Activated gamma-delta T cell treated with anti-CD3 and anti-CD28 coated beads, Interleukin-2, amount 50 U/mL, for 16 hours (primary cell): ENCODE measurements at places on chromosomes 12 and 14.

DNA sequence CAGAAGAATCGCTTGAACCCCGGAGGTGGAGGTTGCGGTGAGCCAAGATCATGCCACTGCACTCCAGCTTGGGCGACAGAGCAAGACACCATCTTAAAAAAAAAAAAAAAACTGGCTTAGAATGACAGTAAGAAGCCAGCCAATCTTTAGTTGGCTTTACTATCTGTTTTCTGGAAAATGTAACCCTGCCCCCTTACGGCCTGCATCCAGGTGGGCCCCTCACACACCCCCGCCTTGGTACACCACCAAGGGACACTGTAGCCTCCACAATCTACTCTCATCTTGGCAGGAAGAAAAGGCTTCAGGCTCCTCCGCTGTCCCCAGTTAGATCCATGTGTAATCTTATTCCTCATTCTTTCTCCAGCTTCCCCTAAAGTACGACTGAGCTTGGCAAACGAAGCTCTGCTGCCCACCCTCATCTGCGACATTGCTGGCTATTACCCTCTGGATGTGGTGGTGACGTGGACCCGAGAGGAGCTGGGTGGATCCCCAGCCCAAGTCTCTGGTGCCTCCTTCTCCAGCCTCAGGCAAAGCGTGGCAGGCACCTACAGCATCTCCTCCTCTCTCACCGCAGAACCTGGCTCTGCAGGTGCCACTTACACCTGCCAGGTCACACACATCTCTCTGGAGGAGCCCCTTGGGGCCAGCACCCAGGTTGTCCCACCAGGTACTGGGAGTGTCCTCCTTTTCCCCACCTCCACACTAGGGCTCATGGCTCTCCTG is 6.6 kb downstream of the TAPBPL start:
- no peak for DNase-seq

DNA sequence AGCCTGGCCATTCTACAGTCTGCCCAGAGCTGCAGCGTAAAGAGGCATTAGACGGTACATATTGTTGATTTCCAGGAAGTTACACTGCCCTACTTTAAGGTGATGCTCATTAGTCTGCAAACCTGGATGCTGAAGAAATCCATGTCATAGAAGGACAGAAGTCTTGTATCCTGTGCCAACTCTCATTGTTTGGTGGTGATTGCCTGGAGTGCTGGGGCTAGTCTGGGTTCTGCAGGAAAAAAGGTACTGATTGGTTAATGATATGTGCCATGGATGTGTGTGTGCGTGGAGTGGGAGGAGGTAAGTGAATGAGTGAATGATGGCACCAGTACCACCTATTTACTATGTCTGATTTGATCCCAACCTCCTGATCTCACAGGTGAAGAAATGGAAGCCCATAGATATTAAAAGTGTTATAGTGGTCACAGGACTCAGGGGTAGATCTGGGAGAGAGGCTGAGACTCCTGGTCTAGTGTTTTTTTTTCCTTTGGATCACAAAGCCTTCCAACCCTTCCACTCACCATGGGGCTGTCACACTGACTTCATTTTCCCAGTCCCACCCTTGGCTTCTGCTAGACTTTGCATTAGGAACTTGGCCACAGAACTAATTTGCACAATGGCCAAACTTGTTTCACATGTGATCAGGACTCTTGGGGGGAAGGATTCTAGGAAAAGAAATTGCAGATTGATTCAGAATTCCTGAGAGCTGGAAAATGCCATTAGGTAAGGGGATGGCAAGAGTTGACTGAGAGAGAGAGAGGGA is 96.1 kb downstream of the TMX1 start:
- no peak for DNase-seq

DNA sequence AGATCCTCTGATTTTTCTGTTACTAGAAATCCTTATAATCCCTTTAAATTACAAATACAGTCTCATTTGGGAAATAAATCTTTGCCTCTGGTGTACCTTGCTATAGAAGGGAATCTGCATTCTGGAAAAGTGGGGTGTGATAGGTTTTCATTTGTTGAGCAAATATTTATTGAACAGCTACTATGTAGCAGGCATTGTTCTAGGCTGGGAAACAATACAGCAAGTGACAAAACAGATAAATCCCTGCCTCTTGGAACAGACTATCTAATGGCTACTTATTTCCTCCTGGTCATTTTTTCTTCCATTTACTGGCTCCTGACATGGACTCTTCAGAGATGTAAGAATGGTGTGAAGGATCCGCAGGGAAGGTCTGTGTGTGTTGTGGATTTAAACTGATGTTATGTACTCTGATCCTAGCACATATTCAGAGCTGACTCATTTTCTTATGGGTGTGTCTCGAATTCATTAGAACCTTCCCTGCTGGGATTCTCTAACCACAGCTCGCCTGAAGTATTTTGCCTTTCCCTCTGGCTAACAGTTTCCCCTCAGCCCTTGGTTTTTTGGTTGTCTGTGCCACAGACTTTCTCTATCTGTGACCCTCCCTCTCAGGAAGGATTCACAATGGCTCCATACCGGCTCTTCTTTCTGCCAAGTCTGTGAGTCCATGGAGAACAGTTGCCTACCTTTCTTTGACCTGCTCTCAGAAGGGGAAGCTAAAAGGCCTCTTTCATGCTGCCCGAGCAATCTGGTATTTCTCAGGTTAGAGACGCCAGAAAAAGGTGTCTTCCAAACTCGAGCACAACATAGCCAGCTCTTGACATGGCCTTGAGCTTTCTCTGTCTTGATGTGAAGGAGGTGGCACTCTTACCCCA is 53.7 kb downstream of the TMTC2 start:
- no peak for DNase-seq

DNA sequence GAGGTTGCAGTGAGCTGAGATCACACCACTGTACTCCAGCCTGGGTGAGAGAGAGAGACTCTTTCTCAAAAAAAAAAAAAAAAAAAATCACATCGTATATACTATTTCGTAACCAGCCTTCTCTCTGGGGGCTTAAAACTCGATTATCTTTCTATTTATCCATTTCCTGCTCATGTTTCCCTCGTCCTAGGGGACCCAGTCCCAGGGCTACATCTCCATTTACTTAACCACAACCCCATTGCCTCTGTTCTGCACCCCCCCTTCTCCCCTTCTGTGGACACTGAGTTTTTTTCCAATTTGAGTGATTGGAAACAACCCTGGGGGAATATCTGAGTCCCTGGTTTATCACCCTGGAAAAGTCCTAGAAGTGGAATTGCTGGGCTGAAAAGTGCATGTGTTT is 36.2 kb upstream of the YY1 start:
- DNase-seq = no peak

GRCh38 chr14:35927727-35928126 is 101.6 kb downstream of the BRMS1L start:
- no peak for DNase-seq

GRCh38 chr14:50967790-50968189 is 23.5 kb upstream of the PYGL start:
- DNase-seq = no peak

- no peak for DNase-seq
Measured at GRCh38 chr14:35973770-35974169, 147.6 kb downstream of the BRMS1L start.

GRCh38 chr12:109645194-109645593 is 68.4 kb upstream of the FAM222A start:
- no peak for DNase-seq

- no peak for DNase-seq
Measured at GRCh38 chr12:15563663-15564062, 225.5 kb downstream of the EPS8 start.

DNA sequence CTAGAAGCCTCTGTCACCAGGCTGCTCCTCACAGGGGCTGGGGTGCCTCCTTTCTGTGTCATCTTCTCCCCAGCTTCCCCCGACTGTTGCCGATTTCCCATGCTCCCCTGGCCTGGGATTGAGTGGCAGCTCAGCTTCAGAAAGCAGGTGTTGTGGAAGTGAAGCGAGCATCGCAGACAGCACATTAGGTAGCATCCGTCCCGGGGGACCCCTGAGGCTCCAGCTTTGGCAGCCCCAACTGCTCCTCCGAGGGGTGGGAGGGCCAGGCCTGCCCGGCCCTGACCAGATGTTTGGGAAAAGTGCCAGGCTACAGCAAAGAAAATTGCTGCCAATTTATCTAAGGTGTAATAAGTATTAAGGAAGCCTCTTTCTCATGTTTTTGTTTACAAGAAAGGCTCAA is 1045.6 kb downstream of the BCL11B start:
- no peak for DNase-seq

GRCh38 chr12:62693376-62694050 is 226.9 kb downstream of the MON2 start:
- DNase-seq = no peak

DNA sequence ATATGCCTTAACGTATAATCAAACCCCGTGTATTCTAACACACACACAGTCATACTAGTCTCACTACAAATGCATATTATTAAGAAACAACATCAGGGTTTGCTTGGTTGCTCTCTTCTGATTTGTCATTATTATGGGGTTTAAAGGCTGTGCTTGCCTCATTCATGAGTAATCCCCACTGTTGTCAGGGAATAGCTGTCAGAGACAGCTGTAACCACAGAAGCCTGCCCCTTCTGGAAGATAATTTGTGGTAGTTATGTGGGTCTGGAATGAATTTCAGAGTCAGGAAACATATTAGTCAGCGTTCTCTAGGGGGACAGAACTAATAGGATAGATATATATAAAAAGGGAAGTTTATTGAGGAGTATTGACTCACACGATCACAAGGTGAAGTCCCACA is 456.9 kb upstream of the TMEM132C start:
- DNase-seq = no peak

DNA sequence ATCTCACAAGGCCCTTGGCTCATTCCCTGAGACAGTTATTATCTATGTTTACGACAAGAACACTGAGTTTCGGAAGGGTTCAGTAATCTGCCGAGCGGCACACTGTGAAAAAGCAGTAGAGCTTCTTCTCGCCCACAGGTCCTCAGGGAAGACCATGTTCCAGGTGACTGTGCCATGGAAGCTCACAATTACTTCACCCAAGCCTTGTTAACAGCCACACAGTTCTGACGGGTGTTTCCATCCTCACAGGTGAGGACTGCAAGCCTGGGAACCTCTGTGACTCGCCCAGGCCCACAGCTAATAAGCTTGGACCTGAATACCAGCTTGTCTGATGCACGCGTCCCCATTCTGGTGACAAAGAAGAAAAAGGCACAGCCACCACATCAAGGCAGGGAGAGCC is 15.4 kb downstream of the SETD3 start:
- no peak for DNase-seq

DNA sequence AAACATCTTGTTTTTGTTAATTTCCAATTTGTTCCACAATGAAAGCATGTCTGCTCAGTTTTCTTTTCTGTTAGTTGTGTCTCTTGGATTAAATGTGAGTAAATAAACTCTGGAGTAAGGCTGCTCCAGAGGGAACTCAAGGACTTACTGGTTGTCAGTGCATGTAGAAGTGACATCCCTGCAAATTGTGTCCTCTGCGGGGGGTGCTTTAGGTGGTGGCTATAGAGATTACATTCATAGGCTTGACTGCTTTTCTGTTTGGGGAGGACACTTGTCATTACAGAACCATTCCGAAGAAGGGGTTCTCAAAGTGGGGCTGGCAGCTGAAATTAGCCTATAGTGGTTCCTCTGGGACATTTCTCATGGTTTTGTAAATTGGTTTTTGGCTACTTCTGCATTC is 8.8 kb downstream of the TMTC2 start:
- DNase-seq = no peak

- no peak for DNase-seq
Measured at GRCh38 chr12:22357531-22357930, 23.0 kb upstream of the ST8SIA1 start.

DNA sequence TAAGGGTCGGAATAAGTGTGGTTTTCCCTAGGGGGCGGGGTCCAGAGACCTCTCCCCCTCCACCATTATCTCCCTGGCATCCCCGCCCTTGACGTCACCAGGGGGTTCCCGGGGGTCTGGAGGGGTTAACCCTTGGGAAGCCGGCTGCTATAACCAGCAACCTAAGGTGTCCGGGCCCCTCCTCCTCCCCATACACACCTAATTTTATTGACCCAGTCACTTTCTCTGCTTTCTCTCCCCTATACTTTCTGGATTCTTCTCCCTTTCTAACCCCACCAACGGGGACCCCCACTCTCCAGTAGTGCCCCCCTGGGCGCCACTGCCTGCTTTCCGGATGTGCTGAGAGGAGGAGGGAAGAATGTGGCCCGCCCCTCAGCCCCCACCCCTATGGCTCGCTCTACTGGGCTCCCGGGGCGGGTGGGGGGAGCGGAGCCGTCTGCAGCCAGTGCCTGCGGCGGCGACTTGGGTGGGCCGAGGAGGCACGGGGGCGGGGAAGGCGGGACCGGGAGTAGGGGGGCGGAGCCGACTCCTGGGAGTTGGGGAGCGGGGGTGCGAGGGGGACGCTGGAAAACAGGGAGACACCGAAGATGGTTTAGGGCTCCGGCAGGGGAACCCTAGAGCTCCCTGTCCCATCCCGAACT is 1.8 kb downstream of the GLI1 start:
- DNase-seq = no peak

- DNase-seq = no peak
Measured at GRCh38 chr12:113075137-113075683, 18.7 kb downstream of the DTX1 start.

DNA sequence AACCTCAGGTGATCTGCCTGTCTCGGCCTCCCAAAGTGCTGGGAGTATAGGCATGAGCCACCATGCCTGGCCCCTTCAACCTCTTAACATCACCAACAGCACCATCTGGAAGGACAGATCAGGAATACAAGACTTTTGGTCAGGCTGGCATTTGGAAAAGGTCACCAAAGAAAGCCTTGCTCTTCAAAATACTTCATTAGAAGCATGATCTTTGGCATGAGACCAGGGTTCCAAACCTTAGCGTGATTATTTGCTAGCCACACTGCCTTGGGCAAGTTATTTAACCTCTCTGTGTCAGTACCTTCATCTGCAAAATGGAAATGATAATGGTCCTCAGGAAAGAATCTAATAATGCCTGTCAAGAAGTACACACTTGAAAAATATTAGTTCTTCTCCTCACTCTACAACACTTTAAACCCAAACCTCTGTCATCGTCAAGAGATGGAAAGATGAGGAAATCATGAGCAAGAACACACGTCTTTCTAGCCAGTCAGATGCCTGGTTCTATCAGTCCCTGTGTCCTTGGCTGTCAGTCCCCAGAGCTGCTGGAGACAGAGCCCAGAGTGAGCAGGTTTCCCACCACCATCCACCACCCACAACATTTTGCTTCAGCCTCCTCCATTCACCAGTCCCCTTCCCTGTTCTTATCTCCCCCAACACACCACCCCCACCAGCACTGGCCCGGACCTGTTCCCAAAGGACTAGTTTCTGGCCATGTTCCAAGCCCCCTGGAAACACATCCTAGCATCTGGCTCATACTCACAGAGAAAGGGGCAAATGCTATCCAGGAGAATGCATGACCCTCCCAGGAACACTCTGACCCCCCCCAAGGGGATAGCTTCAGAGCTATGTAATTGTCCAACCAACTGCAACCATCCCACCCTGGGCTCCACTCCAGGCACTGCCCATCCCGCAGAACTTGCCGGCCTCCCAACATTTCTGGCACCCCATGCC is 2.0 kb downstream of the ADCY6 start:
- DNase-seq = no peak

GRCh38 chr14:104436047-104436591 is 143.4 kb upstream of the C14orf180 start:
- no peak for DNase-seq
